ENCODE measurements at places on chromosomes 4 and X.

GRCh38 chr4:185886832-185887524, 75.0 kb upstream of the SORBS2 start:
- DNase-seq, result no peak

DNA sequence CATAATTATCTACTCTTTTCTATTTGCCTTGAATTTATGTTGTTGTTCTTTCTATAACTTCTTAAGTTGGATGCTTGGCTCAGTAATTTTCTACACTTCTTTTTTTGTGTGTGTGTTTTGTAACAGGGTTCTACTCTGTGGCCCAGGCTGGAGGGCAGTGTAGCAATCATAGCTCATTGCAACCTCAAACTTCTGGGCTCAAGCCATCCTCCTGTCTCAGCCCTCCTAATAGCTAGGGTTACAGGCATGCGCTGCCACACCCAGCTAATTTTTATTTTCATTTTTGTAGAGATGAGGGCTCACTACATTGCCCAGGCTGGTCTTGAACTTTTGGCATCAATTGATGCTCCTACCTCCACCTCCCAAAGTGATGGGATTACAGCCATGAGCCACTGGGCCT, 20.7 kb upstream of the UCHL1 start:
- no peak for DNase-seq

DNA sequence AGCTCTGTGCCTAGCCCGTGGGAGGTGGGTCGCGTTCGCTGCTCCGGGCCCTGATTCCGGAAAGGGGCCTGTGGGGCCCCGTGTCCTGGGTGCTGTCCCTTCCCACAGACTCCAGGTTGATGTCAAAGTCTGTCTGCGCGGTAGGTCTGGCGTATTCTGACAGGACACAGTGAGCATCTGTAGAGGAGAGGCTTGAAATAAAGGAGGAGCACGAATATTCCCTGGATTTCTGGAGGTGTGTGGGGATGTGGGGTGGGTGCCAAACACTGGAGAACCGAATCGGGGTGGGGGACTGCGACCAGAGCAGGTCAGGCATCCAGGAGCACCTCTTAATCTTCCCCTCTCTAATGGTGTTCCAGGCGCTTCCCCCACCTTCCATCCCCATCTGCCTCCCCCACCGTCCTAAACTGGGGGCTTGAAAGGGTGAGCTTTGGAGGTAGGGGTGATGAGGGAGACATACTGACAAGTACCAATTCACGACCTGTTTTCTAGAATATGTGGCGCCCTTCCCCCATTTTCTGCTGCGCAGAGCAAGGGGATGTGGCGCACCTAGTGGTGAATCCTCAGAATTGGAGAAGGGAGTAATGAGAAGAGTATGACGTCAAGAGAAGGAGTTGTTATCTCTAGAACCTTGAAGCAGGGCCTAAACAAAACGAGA, 877 bp downstream of the GPRASP1 start:
- DNase-seq, result no peak

DNA sequence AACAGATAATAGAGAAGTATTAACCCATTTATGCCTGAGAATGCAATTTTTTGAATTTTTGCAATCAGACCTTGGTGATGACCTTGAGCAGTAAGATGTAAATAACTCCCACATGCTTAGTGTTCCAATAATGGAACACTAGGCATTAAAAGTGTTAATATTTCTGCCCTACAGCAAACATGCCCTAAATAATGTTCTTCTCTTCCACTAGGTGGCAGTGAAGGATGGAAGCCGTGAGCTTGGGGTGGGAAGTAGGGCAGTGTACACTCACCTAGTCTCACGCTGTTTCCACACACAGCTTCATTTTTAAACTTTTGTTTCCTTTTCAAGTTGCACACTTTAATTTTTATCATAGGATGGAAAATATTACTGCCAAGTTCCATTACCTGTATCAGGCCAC, 613.1 kb upstream of the HS3ST1 start:
- DNase-seq, result no peak

- DNase-seq, result no peak
Observed at GRCh38 chrX:37350034-37350365, 836 bp downstream of the PRRG1 start.

- DNase-seq, result no peak
Observed at GRCh38 chr4:89665662-89666061, 171.3 kb downstream of the SNCA start.

DNA sequence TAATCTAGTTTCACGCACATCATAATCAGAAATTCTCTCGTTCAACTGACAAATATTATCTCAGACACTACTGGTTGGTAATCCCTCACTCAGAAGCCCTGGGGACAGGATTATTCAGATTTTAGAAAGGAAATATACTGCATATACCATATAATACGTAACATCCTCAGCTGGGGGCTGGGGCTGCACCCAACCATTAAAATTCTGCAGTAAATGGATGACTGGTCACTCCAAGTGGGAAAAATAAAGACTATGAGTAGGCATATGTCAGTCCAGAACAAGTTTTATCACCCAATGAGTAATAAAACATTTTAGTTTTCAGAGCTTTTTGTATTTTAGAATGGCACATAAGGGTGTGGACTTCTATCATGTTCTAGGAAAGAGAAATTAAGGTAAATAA, 121.7 kb upstream of the MAP3K15 start:
- no peak for DNase-seq

GRCh38 chrX:68939868-68940267, 111.0 kb downstream of the EFNB1 start:
- no peak for DNase-seq

- no peak for DNase-seq
Observed at GRCh38 chr4:75584067-75584466, 28.2 kb downstream of the ODAPH start.

Measured in bone marrow (tissue), 2 donors.